Stimulated activated CD4-positive, alpha-beta T cell treated with anti-CD3 and anti-CD28 coated beads, Interleukin-1b, Interleukin-23, amount 100 ng/mL, for 1 hour (primary cell): ENCODE measurements at places on chromosomes 1 and 21.

DNA sequence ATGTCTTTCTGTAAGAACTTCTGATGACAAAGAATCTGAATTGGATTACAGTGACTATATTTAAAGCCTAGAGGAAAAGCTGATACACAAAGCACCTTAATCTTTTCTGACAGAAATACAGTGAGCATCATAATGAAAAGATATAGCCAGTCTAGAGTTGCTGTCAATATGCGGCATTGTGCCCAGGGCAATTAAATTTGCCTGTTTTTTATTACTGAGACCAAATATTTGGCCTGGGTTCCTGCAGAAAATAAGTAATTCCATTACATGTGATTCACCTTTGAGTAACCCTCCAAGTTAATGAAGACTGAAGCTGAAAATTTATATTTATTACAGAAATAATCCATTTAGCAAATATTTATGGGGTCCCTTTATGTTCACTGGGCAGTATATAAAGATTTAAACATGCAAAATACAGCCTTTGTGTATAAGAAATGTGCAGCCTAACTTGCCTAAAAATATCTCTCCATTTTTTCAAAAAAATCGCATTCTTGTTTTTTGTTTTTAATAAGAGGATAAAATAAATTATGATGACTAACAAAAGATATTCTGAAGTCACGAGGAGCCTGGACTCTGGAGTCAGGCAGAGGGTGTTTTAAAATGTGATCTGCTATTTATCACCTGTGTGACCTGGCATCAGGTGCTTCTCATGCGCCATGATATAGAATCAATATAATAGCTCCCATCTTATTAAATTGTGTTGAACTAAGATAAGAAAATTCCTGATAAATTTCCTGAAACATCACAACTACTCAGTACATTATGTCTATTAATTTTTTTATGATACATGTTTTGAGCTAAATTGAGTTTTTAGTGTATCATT lies 83.6 kb downstream of the SGIP1 start:
- DNase-seq: no peak

GRCh38 chr1:23594927-23595353 lies 35.6 kb upstream of the ID3 start:
- no peak for DNase-seq

GRCh38 chr21:24217151-24217550 lies 1390.1 kb downstream of the MRPL39 start:
- no peak for DNase-seq

- no peak for DNase-seq
Observed at GRCh38 chr1:17732475-17732874, 22.7 kb upstream of the ACTL8 start.

GRCh38 chr21:37224861-37225839 lies 42.0 kb downstream of the VPS26C start:
- DNase-seq: no peak

DNA sequence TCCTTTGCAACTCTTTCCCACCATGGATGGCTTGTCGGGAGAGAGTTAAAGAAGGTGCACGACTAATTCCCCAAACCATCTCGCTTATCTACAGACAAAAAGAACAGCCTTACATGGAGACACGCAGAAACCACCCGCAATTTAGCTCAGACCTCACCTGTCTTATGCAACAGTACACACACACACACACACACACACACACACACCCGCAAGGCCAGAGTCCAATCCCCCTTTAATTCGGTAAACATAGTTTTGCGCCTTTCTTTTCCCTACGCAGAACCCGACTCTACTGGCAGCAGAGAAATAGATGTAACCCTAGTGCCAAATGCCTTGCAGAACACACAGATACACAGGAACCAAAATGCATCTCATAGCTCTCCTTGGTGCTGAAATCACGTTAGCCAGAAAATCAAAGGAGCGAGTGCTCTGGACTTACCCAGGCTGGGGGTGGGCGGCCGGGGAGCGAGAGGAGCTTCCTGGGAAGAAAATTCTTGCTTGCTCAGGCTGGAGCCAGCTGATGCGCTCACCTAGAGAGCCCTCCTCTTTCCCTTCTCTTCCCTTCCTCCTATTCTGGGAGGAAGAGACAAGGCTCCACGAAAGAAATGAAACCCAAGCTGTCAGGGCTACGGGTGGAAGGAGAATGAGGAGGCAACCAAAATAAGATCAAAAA lies 470 bp downstream of the TNR start:
- no peak for DNase-seq

DNA sequence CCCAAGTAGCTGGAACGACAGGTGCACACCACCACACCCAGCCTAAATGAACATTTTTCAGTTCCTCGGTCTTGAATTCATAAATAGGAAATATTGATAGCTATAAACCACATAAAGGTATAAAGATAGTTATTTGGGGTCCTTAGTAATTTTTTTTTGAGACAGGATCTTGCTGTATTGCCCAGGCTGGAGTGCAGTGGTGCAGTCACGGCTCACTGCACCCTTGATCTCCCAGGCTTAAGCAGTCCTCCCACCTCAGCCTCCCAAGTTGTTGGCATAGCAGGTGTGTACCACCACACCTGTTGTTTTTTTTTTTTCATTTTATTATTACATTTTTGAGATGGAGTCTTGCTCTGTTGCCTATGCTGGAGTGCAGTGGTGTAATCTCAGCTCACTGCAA lies 3.7 kb upstream of the PPP1R15B start:
- DNase-seq: no peak

DNA sequence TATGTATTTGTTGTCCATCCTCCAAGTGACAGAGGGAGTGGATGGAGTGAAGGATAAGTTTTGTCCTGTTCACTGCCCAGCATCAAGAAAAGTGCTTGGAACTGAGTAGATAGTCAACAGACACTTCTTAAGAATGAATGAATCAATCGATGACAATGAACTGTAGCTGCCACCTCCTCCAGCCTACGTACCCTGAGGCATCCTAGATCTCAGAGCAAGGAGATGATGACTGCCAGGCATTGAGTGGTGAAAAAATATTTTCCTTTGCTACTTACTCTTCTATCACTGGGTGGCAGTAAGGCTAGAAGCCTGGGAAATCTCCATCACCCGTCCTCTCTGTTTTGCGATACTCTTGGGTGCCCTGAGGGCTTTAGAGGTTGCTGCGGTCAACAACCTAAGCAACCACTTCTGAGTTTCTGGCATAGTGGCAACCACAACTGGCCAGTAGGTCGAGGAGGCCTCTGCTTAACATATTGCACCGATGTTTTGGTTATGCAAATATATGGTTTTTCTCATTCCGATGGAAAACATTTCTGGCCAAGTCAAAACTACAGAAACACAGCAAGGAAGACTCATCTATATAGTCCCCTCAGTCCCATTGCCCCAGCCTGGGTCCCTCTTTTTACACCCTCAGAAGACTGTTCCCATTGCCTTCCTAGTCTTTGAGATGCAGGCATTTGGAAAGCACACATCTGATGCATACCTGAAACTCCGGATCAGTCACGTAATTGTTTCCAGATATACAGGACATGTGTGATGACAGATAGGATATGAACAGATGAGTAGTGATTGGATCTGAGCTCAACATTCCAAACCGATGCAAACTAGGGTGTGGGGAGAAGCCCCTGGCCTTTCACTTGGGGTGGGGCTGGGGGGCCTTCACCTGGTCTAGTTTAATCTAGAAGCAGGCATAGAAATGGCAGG lies 136.8 kb downstream of the RUNX1 start:
- DNase-seq: no peak

- DNase-seq: no peak
Observed at GRCh38 chr1:28915031-28915895, 894 bp downstream of the EPB41 start.

GRCh38 chr1:2879026-2879425 lies 77.5 kb upstream of the TTC34 start:
- no peak for DNase-seq

GRCh38 chr1:173149887-173150286 lies 57.2 kb downstream of the TNFSF4 start:
- DNase-seq: no peak

GRCh38 chr1:2645143-2645542 lies 12.3 kb upstream of the MMEL1 start:
- DNase-seq: no peak

DNA sequence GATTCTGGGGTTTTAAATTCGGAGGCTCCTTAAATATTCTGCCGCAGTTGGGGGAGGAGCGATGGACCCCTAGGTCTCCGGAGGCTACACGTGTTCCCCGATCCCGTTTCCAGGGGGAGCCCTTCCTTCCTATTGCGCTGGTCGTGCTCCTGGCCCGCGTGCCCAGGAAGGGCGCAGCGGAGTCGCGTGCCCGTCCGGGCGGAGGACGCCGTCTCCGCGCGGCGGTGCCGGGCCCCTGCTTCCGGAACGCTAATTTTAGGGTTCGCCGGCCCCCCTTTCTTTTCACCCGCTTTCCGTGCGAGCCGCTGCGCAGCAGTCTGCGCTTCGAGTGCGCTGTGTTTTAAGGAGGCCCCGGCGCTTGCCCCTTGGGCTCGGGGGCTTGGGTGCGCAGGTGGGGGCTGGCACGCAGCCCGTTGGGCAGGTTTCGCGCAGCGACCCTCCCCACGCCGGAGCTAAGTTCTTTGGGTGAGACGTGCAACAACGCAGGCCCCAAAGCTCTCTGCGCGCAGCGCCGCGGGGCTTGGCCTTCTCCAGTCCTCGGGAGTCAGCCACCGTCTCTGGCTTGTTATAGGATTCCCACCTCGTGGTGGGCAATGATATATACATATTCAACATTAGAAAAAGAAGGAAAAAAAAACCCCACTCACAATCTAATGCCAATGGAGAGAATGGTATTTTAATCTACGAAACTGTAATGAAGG lies 43.5 kb upstream of the DNAJC6 start:
- DNase-seq: no peak

GRCh38 chr1:19793360-19794046 lies 6.2 kb downstream of the TMCO4 start:
- DNase-seq: no peak

DNA sequence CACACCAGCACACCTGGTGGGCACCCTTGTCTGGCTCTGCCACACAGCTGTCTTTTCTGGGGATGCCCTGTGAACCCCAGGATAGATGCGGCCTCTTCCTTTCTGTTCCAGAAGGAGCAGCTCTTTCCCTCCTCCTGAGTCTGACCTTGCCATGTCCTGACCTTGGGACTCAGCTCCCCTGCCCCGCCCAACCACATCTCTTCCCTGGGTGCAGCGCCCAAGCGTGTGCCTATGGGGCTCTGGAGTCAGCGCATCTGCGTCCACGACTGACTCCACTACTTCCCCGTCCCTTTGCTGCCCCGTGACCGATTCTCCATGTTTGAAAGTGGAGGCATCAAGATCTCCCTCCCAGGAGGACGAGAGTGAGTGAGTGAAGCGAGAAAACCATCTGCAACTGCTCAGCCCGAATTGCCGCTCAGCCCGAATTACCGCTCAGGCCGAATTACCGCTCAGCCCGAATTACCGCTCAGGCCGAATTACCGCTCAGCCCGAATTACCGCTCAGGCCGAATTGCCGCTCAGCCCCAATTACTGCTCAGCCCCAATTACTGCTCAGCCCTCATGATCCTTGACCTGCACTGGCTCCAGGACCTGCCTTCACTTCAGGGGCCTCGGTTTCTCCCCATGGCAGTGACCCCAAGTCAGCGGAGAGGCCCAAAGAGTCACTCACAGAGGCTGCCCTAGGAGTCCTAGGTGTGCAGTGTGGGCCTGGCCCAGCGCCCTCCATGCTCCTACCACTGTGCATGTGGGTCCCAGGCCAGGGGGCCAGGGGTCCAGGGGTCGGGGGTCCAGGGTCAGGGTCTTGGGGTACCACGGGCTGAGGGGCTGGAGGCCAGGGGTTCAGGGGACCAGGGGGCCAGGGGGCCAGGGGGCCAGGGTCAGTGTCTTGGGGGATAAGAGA lies 18.6 kb upstream of the TTC34 start:
- DNase-seq: no peak

DNA sequence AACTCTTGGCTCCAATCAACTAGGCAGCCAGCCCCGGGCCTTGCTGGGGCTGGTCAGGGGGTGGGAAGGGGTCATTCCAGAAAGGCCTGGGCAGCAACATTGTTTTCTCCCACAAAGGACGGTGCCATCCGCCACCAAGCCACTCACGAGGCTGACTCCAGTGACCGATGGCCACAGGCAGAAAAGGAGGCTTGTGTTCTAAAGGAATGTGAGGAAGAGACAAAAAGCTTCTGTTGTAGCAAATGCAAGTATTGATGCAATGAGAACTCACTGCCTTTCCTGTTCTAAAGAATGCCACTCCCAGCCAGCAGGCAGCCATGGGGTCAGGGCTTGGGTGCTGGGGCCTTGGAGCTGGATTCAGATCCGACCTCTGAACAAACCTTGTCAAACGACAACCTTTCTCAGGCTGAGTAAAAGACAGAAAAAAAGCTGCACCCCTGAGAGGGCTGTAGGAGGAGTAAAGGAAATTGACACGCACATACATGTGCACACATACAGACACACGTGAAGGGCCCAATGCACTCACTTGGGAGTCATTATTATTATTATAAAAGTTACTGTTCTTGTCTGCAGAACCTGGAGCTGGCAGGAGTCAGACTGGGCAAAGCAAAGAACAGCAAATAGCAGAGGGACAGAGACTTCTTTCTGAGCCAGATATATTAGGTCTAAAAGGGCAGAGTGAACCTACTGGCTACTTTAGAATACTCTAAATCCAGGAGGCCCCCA lies 13.9 kb upstream of the PRMT2 start:
- no peak for DNase-seq

DNA sequence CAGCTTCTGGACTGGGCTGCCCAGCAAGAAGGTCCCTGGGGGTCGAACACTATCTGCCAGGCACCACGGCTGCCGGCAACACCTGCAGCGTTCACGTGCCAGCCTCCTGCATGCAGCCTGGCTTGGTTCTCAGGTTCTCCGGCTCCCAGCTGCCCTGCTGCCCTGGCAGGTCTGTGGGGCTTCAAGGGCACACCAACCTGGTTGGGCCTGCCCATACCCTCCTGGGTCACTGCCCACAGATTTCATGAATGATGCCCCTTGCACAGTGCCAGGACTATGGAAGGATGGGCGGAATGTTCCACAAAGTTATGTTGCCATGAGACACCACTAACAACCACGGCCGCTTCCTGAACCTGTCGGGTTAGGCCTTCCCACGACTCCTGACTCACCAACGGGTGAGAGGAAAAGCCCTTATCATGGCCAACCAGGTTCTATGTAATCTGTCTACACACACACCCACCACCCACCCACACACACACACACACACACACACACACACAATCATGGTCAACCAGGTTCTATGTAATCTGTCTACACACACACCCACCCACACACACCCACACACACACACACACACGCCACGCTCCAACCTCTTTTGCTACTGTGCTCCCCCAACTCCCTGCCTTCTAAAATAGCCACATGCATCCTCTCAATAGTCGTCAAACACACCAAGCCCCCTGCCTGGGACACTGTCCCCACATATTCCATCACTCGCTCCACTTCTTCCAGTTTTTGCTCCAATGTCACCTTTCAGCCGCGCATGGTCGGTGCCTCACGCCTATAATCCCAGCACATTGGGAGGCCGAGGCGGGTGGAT lies 32.2 kb downstream of the HSPG2 start:
- no peak for DNase-seq

DNA sequence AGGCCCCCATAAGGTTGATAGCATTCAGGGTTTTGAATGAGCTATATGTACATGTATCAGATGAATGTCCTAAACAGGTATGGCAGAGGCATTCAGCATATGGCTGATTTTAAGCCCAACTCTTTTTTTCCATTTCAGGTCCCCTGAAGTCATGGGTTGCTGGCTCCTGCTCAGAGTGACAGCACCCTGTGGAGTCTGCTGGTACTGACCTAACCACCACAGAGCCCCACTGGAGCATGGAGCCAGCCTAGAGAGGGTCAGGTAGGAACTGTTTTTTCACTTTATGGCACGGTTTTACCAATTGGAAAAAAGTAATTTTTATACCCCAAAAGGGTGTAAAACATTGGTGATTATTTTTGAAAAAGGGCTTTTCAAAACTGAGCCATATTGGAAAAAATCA lies 82.5 kb upstream of the MPC2 start:
- DNase-seq: no peak
